ENCODE measurements at places on chromosomes 7 and 10.

- DNase-seq: no peak
Measured at GRCh38 chr10:119734396-119735332, 8.8 kb downstream of the INPP5F start.

- DNase-seq: no peak
Measured at GRCh38 chr7:38311329-38311937, 38.0 kb upstream of the TARP start.

DNA sequence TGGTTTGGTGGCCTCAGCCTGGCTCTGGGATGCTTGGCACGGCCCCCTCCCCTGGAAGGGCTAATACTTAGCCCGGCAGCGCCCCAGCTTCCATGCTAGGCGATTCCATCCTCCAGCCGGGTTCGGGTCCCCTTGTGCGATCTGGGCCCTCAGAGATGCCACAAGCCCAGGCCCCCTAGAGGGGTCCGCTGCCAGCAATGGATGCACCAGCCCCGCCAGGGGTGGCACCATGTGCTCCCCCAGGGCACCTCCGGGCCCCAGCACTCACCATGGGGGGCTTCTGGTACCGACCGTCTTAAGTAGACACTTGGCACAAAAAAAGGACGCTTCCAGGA is 125.7 kb upstream of the KCTD7 start:
- no peak for DNase-seq

DNA sequence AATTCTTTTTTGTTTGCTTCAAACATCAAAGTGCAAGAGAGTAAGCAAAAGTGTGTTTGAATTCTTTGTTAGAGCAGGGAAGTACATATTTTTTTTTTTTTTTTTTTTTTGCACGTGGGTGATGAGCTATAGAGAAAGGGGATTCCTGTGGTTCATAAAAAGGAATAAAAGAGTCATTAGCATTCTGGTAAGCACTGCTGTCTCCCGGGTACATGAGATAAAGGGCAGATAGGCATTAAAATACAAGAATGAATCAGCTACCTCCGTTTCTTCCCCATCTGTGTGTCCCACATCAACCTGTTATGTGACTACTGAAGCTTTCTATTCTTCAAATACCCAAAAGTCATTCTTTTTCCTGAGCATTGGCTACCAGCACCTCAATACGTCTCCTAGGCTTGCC is 102.4 kb upstream of the SEMA3D start:
- DNase-seq: no peak

DNA sequence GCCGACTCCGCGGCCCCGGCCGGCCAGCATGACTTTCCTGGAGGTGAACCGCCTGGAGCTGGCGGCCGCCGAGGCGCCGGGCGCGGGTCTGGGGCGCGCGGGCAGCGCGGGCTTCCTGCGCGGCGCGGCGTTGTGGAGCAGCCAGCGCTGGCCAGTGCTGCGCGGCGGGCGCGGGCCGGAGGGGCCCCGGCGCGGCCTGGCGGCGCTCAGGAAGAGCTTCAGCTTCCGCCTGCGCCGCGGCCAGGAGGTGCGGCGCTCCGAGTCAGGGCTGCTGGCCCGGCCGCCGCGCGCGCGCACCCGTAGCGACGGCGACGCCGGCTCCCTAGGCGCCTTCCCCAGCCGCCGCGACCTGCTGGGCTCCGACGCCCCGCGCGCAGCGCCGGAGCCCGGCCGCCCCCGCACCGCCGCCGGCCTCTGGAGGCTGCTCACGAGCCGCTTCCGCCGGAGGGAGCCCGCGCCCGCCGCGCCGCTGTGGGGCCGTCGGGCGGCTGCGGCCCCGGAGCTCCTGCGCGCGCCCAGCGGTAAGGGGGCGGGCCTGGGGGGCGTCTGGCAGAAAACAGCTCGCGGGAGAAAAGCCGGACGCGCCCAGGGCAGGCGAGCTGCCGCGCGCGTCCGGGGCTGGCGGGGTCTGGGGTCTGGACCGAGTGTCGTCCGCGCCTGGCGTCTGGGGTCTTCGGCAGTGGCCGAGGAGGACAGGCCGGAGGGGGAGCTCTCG is 29.0 kb downstream of the AGAP3 start:
- no peak for DNase-seq

Data from AG04450 (cell line).